Kidney (tissue), 22 donors: ENCODE measurements at places on chromosomes 1 and 21.

- DNase-seq: no peak
These were observed 6.2 kb upstream of the C1orf105 start for GRCh38 chr1:172414331-172414730.

- DNase-seq: no peak
These were observed 3.6 kb downstream of the L1TD1 start for GRCh38 chr1:62198069-62198780.

DNA sequence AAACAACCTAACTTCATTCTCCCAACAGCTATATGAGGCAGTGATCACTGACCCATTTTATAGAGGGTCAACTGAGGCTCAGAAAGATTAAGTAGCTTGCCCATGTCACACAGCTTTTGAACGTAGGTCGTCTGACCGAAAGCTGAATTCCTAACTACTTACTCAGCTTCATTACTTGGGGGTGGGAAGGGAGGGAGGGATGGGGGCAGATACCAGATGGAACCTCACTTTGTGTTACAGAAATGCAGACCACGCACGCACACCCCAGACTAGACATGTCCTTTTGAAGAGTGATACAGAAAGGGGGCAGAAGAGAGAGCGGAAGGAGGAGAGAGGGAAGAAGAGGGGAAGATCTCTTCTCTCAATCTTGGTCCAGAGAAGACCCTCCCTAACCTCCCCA, 2.3 kb downstream of the ADGRB2 start:
- no peak for DNase-seq

GRCh38 chr21:28639737-28640136, 352.9 kb downstream of the LTN1 start:
- DNase-seq: no peak

DNA sequence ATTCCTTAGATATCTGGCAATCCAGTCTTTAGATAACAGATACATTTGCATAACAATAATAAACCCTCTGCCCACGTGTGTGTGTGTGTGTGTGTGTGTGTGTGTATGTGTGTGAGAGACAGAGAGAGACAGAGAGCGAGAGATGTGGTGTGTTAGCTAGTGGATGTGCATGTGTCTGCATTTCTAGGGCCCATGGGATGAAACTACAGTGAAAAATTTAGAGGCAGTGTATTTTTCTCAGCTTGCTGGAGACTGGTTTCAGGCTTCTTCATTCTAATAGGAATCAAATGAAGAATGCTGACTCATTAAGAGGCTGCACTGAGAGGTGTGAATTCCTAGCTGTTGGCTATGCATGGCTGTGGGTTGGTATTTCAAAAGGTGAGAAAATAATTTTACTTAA, 303.2 kb downstream of the LMX1A start:
- DNase-seq: no peak

DNA sequence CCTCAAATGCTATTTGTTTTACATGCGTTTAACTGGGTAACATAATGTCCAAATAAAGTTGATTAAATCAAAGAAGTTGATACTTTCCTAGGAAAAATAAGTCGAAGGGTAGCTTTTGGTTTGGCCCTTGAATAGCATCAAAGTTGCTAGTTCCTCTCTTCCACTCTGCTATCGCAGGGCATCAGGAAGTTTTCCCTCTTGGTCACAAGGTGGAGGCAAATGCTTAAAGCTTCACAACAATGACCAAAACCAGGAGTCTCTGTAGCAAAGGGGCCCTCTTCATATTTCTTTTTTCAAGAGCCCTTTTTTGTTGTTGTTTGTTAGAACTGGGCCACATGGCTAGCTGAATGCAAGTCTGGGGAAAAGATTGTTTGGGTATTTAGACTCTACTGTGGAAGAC, 668.4 kb downstream of the KCNT2 start:
- no peak for DNase-seq

DNA sequence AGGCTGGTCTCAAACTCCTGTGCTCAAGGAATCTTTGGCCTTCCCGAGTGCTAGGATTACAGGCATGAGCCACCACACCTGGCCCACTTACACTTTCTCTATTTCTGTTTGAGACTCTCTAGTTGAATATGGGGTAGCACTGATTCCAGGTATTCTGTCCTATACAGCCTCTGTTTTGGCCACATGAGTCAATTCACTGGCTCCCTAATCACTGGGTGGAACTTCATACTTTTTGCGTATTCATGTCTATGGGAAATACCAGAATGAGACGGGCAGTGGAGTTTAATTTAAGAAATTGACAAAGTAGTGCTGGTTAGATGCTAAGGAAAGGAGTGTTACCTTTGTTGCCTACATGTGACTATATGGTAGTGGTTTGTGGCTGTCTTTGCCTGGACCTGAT, 35.5 kb downstream of the MACF1 start:
- no peak for DNase-seq

DNA sequence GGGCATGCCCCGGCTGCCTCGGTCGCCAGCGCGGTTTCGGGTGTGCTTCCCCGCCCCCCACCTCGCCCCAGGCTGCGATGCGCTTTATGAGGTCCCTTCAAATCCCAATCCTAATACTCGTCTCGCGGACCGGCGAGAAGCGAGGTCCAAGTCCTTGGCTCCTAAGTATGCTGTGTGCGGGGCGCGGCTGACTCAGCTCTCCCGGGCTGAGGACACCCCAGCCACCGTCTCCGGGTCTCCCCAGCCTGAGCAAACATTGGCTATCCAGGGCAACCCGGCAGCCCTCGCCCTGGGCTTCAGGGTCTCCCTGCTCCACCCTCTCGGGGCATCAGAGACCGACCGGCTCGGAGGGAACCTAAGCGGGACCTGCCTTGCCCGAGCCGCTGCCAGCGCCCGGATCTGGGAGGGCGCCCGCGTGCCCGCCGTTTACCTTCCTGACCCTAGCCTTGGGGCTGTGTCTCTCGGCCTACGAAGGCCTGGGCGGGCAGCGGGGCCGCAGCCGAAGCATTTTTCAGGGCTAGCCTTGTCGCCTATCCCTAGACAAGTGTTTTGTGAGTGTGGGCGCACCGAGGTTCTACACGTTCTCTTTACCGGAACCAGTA, 1.2 kb downstream of the ITPKB start:
- DNase-seq: peak; percentile 88

- DNase-seq: no peak
These were observed 552.5 kb upstream of the ADAMTS5 start for GRCh38 chr21:27519361-27519760.

GRCh38 chr1:175277783-175278733, 85.5 kb upstream of the KIAA0040 start:
- DNase-seq: no peak

- DNase-seq: no peak
These were observed 19.5 kb downstream of the DNAJC8 start for GRCh38 chr1:28213315-28213714.

DNA sequence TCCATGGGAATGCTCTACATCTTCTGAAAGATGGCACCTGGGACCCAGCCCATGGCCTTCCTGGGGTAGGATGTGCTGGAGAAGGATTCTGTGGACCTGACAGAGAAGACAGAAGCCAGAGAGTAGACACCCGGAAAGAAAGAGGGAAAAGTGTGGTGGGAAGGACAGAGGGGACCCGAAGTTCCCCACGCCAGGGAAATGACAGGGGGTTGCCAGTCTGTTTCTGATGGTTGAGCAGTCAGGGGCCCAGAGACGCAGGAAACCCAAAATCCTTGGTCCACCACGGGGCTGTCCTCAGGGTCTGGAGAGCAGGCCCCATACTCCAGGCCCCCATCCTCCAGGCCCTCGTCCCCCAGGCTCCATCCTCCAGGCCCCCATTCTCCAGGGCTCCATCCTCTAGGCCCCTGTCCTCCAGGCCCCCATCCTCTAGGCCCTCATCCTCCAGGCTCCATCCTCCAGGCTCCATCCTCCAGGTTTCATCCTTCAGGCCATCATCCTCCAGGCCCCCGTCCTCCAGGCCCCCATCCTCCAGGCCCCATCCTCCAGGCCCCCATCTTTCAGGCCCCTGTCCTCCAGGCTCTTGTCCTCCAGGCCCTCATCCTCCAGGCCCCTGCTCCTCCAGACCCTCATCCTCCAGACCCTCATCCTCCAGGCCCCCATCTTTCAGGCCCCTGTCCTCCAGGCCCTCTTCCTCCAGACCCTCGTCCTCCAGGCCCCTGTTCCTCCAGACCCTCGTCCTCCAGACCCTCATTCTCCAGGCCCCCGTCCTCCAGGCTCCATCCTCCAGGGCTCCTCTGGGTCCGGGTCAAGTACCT, 1.0 kb upstream of the TFF2 start:
- DNase-seq: peak; percentile 37

DNA sequence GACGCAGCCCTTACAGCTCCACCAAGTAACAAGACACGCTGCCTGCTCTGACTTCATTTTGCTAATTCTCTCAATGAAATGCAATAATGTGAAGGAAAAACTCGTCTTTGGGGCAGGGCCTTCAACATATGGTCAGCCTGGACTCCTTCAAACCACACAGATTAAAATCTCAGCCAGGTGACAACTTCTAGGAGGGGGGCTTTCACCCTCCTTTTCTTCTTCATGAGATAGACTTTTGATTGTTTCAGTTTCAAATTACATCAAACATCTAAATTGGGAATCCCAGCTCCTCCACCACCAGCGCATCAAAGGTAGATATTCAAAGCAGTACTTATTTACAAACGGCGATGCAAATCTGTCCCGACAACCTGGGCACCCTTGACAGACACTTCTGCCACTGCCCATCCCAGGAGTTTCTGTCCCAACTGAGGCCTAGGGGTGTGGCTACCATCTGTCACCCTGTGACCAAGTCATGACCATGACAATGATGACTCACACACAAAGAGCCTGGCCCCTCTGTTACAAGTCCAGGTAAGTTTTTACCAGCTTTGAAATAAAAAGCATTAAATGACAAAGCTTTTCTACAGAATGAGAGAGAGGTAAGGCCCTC, 29.7 kb downstream of the SSBP3 start:
- no peak for DNase-seq

GRCh38 chr21:43015906-43016540, 41.7 kb downstream of the PKNOX1 start:
- no peak for DNase-seq

DNA sequence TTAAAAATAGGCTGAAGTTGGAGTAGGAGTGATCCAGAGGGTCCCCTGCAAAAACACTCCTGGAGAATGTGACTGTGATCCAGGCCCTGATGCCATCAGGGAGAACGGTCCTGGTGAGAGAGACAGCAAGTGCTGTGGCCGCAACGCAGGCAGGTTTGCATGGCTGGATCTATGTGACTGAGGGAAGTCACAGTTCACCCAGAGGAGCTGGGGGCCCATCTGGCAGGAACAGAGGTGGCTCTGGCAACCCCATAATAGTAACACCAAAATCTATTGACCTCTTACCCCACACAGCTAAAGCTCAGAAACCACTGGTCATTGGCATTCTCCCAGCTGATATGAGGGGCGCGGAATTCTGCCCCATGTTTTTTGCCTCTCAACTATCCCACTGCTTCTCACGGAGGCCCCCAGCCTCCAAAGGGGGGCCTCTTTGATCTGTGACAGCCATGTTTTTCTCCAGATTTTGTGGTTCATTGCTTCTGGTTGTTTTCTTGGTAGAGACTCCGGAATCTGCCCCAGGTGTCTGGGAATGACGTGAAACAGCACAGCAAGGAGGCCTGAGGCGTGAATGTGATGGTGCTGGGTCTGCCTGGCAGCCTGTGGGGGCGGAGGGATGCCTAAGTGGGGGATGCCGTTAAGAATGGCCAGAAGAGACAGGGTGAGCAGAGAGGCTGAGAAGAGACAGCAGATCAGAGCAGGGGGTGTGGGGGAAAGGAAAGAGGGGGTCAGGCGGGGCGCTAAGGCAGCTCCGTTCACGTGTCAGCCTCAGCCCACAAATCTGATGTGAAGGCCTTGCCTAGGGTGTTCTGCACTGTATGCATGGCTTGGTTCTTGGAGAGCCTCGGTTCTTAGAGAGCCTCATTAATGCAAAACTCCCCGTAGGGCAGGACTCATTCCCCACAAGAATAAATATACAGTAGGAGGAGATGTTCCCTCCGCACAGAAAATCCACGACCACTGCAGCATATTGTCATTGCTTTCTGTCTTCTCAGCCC, 23.5 kb downstream of the CASP9 start:
- DNase-seq: peak; percentile 51

DNA sequence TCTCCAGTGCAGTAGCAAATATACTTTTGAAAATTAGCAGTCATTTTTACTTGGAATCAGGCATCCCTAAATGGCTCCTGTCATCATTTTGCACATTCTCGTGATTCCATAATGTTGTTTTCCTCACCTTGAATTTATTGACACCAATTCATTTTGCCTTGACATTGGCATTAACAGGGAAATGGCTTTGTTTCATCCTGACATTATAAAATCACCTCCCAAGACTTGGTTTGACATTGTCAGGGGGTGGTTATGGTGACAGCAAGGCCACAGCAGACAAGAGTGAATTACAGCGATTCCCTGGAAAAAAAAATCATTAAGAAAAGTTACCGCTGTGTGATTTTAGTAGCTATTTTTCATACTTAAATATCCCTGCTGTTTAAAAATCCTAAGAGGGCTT, 327.0 kb downstream of the NTNG1 start:
- no peak for DNase-seq

- DNase-seq: no peak
These were observed 9.0 kb upstream of the RHBG start for GRCh38 chr1:156359973-156360372.

GRCh38 chr1:234001817-234002216, 97.3 kb downstream of the SLC35F3 start:
- no peak for DNase-seq

- peak; percentile 65 for DNase-seq
These were observed 1.7 kb downstream of the IGFN1 start for GRCh38 chr1:201192261-201192788.

DNA sequence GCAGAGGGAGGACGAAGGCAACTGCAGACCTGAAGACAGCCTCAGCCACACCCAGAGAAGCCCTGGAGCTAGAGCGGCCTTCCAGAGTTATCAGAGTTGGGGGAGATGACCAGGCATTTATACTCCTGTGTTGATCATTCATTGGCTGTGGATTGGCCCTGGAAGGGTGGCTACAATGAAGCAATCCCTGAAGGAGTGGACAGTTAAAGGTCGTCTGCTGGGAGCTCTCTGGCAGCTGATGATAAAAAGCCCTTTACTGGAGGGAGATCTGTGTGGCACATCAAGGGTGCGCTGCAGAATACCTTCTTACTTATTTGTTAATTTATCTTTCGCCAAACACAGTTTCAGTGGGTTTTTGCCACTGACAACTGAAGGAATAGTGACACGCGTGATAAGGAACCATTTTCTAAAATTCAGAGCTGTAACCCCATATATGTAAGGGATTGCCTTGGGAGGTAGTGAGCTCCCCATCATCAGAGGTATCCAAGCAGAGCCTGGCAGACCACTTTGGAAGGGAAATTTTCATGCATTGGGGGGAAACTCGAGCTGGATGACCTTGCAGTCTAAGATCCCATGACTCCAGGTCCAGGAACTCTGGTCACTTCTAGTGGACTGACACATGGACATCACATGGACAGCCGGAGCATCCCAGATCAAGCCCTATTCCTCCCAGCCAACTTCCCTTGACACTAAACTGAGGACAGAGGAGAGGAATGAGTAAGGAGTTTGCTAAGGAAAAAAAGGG, 126.4 kb upstream of the GADD45A start:
- DNase-seq: no peak

GRCh38 chr1:20100632-20101355, 18.5 kb downstream of the PLA2G2D start:
- peak; percentile 63 for DNase-seq

GRCh38 chr1:29240400-29240837, 4.1 kb downstream of the PTPRU start:
- no peak for DNase-seq

- no peak for DNase-seq
These were observed 16.0 kb upstream of the ZSCAN20 start for GRCh38 chr1:33456502-33456886.
